ENCODE measurements at places on chromosomes 1 and 21.
A peak's percentile ranks its signal among the peaks of the same experiment; 100 is the strongest.

- DNase-seq: peak; percentile 45
These were observed 480.6 kb downstream of the CAMTA1 start for GRCh38 chr1:7265771-7266371.

- DNase-seq: no peak
These were observed 149.7 kb downstream of the TGFBR3 start for GRCh38 chr1:91736146-91736714.

DNA sequence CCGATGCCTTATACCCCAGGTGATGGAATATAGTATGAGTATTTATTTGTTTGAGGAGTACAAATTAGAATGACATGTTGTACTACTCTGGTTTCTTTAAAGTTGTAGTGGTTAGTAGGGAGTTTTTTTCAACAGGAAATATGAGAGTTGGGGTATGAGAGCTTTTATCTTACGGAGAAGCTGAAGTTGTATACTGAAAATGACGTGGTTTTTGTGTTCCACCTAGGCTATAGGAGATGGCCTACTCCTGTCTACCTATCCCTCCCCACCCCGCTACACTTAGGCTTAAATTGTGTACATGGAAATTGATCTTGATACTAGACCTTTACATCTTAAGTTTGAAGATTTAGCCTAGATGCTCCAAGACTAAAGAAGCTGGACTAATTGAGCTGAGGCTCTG, 6.8 kb upstream of the HAX1 start:
- no peak for DNase-seq

DNA sequence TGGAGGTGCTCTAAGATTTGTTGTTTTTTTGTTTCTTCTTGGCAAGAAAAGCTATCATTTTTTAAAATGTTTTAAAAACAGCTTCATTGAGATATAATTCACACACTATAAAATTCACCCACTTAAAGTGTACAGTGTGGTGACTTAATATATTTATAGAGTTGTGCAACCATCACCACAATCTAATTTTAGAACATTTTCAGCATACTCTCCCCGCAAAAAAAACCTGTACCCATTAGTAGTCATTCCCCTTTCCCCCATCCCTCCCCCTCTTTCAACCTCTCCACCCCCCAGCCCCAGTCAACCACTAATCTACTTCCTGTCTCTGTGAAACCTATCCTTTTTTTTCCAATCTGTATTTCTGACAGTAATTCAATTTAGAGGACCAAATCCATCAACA, 30.6 kb downstream of the ZC3H11B start:
- peak; percentile 55 for DNase-seq

GRCh38 chr1:62364721-62365120, 45.5 kb upstream of the KANK4 start:
- DNase-seq: no peak

- no peak for DNase-seq
These were observed 48.4 kb downstream of the LTN1 start for GRCh38 chr21:28944296-28944695.

Measured in AG09309 (cell line).